ENCODE measurements at places on chromosomes 12 and 14. TPM values are rescaled to one million over a fixed set of nuclear protein-coding genes. Genes with fewer than 3 reads are reported as not detected.

- DNase-seq, result no peak
- no peak overlapping the region for H3K4me3 ChIP-seq
- H3K27me3 ChIP-seq, result no peaks in the 10 kb centered on the region
- H3K36me3 ChIP-seq, result no peaks in the 10 kb centered on the region
- H3K27ac ChIP-seq, result no peak overlapping the region
- H3K4me1 ChIP-seq, result no peaks in the 10 kb centered on the region
Measured at GRCh38 chr12:56450241-56450640, 1.0 kb upstream of the TIMELESS start.

GRCh38 chr12:15786772-15787171, 2.4 kb downstream of the EPS8 start:
- H3K27me3 ChIP-seq, result no peaks in the 10 kb centered on the region
- peak overlapping the region; percentile 93 for H3K4me3 ChIP-seq
- peaks cover 4% of the 10 kb centered on the region for H3K4me1 ChIP-seq
- no peaks in the 10 kb centered on the region for H3K36me3 ChIP-seq

DNA sequence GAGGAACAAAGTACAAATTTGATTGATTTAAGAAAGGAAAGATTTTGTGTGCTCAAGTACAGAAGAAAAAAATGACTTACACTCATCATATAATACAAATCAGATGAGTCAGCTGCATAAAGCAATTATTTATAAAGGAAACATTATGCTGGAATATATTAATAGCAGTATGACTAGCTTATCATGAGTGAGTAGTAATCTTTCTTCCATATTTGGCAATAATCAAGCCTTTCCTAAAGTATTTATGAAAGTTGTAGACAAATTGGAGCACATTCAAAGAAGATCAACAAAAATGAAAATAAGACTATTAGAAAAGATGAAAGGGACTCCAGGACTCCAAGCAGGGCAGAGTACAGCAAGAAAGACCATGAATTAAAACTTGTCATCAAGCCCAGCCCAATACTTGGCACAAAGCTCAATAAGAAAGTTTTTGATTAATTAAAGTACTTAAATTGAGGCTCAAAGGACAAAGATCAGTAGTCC, 32.8 kb downstream of the CCER1 start:
- no peak overlapping the region for H3K4me3 ChIP-seq
- no peaks in the 10 kb centered on the region for H3K27me3 ChIP-seq
- peaks cover 3% of the 10 kb centered on the region for H3K4me1 ChIP-seq
- no peak overlapping the region for H3K27ac ChIP-seq
- DNase-seq, result no peak

DNA sequence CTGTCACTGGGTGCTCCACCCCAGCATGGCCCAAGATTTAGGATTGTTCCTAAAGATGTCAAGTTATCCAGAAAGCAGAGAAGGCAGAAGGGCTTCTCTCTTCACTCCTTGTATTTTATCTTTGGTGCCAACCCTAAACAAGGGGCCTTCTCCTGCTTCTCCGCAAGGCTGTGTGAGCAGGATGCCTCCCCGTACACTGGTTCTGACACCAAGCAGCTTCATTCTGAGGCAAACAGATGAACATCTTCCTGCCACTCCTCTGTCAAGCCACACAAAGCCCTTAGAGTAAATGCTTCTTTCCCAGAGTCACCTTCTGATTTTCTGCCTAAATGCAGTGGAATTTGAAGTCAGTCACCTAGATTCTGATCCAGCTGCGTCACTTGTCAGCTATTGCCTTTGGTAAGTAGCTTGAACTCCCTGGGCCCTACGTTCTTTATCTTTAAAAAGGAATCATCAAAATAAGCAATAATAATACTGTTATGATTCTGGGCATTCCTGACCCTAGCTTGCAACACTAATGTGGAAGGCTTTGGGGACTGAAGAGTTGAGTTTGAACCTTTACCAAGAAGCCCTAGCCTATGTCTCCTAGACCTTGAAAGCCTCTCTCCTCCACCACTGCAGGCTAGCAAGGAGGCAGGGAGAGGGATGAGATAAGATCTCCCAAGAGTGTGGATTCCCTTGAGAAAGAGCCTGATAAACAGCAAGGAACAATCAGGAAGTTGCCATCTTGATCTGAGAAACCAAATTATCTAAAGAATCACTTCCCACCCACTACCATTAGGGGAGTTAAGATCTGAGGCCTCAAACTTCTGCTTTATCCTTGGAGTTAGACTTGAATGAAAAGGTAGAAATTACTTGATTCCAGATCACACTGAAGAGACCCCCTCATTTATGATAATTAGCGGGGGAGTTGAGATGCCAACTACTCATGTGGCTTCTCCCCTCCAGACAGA, 5.7 kb downstream of the KRT73 start:
- no peaks in the 10 kb centered on the region for H3K36me3 ChIP-seq
- no peak overlapping the region for H3K4me3 ChIP-seq
- H3K27me3 ChIP-seq, result no peaks in the 10 kb centered on the region
- no peak for DNase-seq
- H3K4me1 ChIP-seq, result no peaks in the 10 kb centered on the region

DNA sequence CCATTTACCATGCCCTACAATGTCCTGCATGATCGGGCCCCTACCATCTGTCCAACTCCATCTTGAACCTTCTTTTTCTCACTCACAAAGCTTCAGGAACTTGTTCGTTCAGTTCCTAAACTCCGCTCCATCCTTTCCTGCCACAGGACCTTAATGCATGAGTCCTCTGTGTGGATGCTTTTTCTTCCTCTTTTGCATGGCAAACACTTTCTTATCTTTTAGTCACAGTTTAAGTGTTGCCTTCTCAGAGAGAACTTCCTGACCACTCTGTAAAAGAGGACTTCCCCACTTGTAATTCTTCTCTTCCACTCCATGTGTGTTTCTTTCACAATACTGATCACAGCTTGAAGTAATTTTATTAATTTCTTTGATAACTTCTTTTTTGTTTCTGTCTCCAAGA, 54.4 kb upstream of the ETV6 start:
- no peaks in the 10 kb centered on the region for H3K27me3 ChIP-seq
- no peak overlapping the region for H3K27ac ChIP-seq
- DNase-seq, result no peak
- H3K4me1 ChIP-seq, result no peaks in the 10 kb centered on the region
- H3K36me3 ChIP-seq, result no peaks in the 10 kb centered on the region
- no peak overlapping the region for H3K4me3 ChIP-seq

- DNase-seq, result peak; percentile 44
- no peaks in the 10 kb centered on the region for H3K36me3 ChIP-seq
- H3K27me3 ChIP-seq, result no peaks in the 10 kb centered on the region
- H3K4me3 ChIP-seq, result peak overlapping the region; percentile 53
Measured at GRCh38 chr12:51269174-51270066, 795 bp downstream of the SMAGP start.

The ANKRD33 gene
- total RNA-seq, result not detected

The ENDOU gene
- 1.1 TPM for total RNA-seq

The GCH1 gene
- 2.8 TPM for total RNA-seq

The DIP2B gene
- 17.6 TPM for total RNA-seq

The CIROP gene
- not detected for total RNA-seq
